ENCODE measurements at places on chromosomes 2 and 18. TPM values are rescaled to one million over a fixed set of nuclear protein-coding genes. Genes with fewer than 3 reads are reported as not detected.

CKAP2L gene
- total RNA-seq = 24.5 TPM

C2orf81 gene
- total RNA-seq = 2.6 TPM

LCLAT1 gene
- total RNA-seq = 19.0 TPM

MC4R gene
- total RNA-seq = not detected

TMEM198 gene
- total RNA-seq = 2.2 TPM

GRCh38 chr2:215423234-215423633 is 12.6 kb downstream of the FN1 start:
- DNase-seq = no peak
- peaks cover 28% of the 10 kb centered on the region for H3K27me3 ChIP-seq
- no peak overlapping the region for H3K4me3 ChIP-seq
- H3K36me3 ChIP-seq = no peaks in the 10 kb centered on the region
- H3K4me1 ChIP-seq = no peaks in the 10 kb centered on the region

- no peaks in the 10 kb centered on the region for H3K27me3 ChIP-seq
- H3K36me3 ChIP-seq = no peaks in the 10 kb centered on the region
- no peak overlapping the region for H3K27ac ChIP-seq
- no peak overlapping the region for H3K4me3 ChIP-seq
Measured at GRCh38 chr2:163453920-163454319, 281.9 kb downstream of the FIGN start.

DNA sequence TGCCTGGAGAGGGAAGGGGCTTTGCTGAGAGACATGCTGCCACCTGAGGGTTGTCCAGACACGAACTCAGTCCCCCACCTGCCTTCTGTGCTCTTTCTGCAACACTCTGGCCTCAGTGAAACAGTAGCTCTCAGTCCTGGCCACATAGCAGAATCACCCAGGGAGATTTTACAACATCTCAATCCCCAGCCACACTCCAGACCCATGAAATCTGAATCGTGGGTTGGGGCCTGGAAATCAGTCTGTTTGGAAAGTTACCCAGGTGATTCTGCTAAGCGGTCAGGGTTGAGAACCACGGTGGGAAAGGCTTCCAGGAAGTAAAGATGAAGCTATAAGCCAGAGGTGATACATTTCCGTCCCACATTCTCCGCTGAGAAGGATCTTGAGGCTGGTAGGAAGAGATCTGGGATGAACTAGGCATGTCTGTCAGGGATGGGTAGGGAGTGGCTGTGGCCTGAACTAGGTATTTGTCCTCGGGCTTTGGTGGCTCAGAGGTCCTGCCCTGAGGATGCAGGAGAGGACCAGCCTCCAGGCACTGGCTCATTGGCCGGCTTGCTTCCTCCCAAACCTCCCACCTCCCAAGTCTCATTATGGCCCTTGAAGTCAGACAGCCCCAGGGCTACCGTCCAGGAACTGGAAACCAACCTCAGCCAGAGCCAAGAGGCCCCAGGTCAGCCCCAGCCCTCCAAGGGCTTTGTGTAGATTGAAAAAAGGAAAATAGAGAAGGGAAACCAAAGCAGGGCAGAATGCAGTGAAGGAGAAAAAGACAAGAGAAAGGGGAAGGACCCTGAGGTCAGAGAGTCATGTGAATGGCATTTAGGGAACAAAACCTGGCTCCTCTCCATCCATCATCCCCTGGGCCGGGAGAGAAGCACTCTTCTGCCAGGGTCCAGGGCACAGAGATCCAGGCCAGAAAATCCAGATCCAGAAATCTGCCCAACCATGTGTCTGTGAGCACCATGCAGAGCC is 119.6 kb downstream of the ZFP36L2 start:
- H3K4me1 ChIP-seq = peaks cover 10% of the 10 kb centered on the region
- no peak overlapping the region for H3K27ac ChIP-seq
- no peak for DNase-seq
- peaks cover 3% of the 10 kb centered on the region for H3K36me3 ChIP-seq
- H3K27me3 ChIP-seq = no peaks in the 10 kb centered on the region
- H3K4me3 ChIP-seq = no peak overlapping the region

DNA sequence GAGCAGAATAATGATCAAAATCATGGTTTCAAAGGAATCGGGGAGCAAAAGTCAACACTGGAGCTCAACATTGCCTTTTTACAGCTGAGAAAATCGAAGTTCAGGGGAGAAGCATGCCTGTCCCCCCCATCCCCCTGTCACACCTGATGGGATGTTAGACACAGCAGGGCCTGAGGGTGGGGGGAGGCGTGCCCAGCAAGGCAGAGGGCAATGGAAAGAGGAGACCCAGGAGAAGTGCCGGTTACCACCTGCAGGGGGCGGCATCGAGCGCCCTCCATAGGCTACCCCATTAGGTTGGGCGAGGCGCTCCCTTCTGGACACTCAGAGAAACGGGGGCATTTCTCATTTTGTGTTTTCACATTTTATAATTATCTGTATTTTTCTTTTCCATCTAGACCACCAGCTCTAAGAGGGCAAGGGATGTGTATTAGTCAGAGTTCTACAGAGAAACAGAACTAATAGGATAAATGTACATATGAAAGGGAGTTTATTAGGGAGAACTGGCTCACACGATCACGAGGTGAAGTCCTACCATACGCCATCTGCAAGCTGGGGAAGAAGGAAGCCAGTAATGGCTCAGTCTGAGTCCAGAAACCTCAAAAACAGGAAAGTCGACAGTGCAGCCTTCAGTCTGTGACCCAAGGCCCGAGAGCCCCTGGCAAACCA is 271.3 kb downstream of the LRATD1 start:
- H3K27me3 ChIP-seq = peaks cover 3% of the 10 kb centered on the region
- DNase-seq = peak; percentile 79
- no peaks in the 10 kb centered on the region for H3K4me1 ChIP-seq
- no peaks in the 10 kb centered on the region for H3K36me3 ChIP-seq
- no peak overlapping the region for H3K27ac ChIP-seq

DNA sequence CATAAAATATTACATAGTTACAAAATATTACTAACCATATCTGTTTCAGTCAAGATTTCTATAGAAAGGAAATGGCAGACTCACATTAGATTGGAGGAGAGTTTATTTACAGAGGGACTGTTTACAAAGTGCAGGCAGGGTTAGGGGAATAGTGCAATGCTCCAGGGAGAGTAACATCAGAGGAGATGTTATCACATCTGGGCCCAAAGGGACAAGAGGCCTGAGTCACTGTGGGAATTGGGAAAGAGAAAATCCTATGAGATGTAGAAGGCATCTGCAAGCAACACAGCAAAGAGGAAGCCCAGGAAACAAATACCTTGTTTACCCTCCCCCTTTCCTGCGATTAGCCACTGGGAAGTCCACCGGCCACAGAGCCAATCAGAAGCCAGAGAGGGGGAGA is 227.3 kb upstream of the TANK start:
- H3K27me3 ChIP-seq = peaks cover 11% of the 10 kb centered on the region
- H3K4me1 ChIP-seq = no peaks in the 10 kb centered on the region
- H3K4me3 ChIP-seq = no peak overlapping the region
- H3K27ac ChIP-seq = no peak overlapping the region
- DNase-seq = no peak
- H3K36me3 ChIP-seq = no peaks in the 10 kb centered on the region

GRCh38 chr2:214503568-214503967 is 92.7 kb downstream of the VWC2L start:
- H3K27me3 ChIP-seq = peaks cover 4% of the 10 kb centered on the region
- H3K36me3 ChIP-seq = no peaks in the 10 kb centered on the region
- no peak for DNase-seq
- H3K4me3 ChIP-seq = no peak overlapping the region
- H3K27ac ChIP-seq = no peak overlapping the region

DNA sequence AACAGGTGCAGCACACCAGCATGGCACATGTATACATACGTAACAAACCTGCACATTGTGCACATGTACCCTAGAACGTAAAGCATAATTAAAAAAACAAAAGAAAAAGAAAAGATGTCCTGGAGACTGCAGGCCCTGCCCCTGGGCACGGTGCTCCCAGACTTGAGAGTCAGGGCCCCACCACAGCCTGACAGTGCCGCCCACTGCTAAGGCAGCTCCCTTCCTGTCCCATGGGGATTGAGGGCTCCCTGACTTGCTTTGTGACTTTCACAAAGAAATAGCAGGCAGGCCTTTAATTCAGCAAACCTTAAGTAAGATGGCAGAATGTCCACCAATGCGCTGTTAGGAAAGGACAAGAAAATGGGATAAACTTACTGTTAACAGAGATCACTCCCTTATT is 116.8 kb downstream of the NDUFA10 start:
- H3K27me3 ChIP-seq = no peaks in the 10 kb centered on the region
- no peak overlapping the region for H3K4me3 ChIP-seq
- no peak for DNase-seq
- H3K4me1 ChIP-seq = peaks cover 3% of the 10 kb centered on the region

DNA sequence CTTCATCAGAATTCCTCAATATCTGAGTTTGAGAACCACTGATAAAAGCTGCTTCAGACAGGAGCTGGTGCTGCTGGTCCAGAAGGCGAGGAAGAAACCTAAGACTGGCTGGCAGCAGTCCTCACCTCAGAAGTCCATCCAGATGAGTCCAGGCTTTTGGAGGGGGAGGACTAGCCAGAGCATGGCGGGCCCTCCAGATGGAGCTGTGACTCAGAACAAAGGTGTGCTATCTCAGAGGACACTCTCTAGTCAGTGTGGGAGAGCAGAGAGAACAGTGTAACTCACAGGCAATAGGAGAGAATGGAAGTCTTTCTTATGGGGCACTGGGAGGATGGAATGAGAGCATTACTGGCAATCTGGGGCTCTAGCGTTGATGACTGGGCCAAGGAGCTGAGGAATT is 191.4 kb downstream of the NYAP2 start:
- H3K4me1 ChIP-seq = no peaks in the 10 kb centered on the region
- H3K27ac ChIP-seq = no peak overlapping the region
- H3K27me3 ChIP-seq = peaks cover 3% of the 10 kb centered on the region
- no peak for DNase-seq
